ENCODE measurements at places on chromosomes 13 and 19. TPM values are rescaled to one million over a fixed set of nuclear protein-coding genes. Genes with fewer than 3 reads are reported as not detected.

Gene ADM5
- 1.4 TPM for total RNA-seq

Gene NDUFA11
- 349 TPM for total RNA-seq

Gene CCDC9
- total RNA-seq = 22.7 TPM

Gene IZUMO2
- not detected for total RNA-seq

Gene BEST2
- total RNA-seq = not detected

Gene FAM124A
- total RNA-seq = 0.87 TPM

Gene GAPDHS
- not detected for total RNA-seq

Gene MAP3K10
- total RNA-seq = 16.4 TPM

Gene PLPPR2
- total RNA-seq = 43.4 TPM

Gene CEACAM3
- total RNA-seq = not detected

Gene CD22
- total RNA-seq = not detected

Gene ZNF471
- total RNA-seq = 3.8 TPM

Gene C5AR2
- total RNA-seq = 0.15 TPM

Gene SELENOV
- total RNA-seq = not detected

Gene KLK15
- total RNA-seq = not detected

Gene SIX5
- 11.2 TPM for total RNA-seq

Gene RFPL4AL1
- total RNA-seq = not detected

Gene FPR1
- total RNA-seq = 6.1 TPM

Gene ZNF175
- 2.7 TPM for total RNA-seq

Gene CAMSAP3
- 0.16 TPM for total RNA-seq

Gene ZNF580
- 1.5 TPM for total RNA-seq

Gene PRDX2
- 389 TPM for total RNA-seq

Data from gastrocnemius medialis (tissue), 4 donors.